ENCODE measurements at places on chromosomes 1 and 21.

DNA sequence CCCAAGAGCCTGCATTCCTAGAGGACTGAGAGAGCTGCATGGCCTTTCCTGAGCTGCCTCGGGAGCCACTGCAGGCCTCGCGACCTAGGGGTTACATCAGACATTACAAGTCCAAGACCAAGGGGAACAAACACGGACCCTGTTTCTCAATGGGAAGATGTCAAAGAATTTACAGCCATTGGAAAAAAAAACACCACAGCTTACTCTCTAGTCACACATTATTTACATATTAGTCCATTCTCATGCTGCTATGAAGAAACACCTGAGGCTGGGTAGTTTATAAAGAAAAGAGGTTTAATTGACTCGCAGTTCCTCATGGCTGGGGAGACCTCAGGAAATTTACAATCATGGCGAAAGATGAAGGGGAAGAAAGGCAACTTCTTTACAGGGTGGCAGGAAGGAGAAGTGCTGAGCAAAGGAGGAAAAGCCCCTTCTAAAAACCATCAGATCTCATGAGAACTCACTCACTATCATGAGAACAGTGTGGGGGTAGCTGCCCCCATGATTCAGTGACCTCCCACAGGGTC lies 8.4 kb upstream of the PRMT2 start:
- DNase-seq: no peak

DNA sequence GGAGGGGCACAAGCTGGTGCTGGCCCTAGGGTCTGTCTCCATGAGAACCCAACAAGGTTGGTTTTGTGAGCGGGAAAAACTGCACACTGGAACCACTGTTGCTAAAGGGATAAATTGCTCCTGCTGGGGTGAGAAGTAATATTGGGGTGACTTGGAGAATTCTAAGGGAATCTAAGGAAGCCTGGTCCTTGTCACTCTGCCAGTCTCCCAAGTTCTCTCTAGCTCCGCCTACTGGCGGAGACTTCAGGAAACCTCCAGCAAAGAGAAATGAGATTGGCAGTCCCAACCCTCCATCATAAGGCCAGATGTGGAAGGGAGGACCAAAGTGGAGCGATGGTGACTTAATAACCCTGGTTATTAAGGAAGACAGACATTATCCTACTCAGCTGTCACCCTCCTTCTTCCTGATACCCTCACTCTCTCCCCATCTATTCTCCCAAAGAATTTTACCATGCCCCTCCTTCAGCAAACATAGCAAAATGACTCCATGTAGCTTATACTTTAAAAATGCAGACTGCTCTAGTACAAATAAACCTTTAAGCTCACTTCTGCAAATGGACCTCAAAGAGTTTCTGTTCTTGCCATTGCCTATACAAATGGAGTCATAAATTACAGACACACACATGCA lies 2.7 kb downstream of the LCE1F start:
- peak; percentile 9 for DNase-seq

GRCh38 chr1:67713057-67713846 lies 28.3 kb downstream of the GADD45A start:
- no peak for DNase-seq

GRCh38 chr1:234862944-234863515 lies 253.1 kb upstream of the IRF2BP2 start:
- no peak for DNase-seq

DNA sequence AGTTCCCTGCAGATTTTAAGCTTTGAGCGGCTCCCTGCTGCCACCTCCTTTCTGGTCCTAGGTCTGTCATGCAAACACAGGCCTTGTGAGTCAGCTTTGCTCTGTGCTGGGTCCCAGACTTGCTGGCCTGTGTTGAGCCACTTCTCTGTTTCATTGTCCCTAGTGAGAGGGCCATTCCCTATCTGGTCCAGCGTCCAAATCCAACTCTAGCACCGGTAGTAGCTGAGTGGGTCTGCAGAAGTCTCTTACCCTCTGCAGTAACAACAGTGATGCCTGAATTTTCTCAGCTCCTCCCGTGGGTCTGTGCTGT lies 5.8 kb downstream of the TTC22 start:
- DNase-seq: no peak

DNA sequence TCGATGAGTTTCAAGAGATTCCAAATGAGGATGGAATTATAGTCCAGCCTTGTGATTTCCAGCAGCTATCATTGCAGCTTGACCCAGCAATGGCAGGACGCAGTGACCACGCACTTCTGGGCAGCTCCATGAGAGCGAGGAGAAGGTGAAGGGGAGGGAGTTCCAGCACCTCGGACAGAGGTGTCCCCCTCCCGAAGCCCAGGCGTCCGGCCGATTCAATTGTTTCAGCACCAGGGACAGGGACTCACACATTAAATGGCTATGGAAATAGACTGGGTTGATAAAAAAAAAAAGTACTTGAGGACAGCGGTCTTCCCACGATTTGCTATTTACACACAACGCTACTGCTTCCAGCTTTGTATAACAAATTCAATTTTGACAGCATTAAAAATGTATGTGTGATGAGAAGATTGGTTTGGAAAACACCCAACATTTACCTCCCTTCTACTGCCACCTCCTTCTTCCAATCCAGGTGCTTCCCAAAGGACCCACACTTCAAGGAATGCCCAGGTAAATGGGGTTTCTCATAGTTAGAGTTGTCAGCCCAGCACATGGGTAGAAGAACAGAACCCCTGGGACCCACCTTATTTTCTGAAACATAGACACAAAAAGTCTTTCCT lies 71.8 kb downstream of the DISP3 start:
- peak; percentile 54 for DNase-seq

- DNase-seq: no peak
Measured at GRCh38 chr1:110455151-110455550, 4.2 kb downstream of the PROK1 start.

DNA sequence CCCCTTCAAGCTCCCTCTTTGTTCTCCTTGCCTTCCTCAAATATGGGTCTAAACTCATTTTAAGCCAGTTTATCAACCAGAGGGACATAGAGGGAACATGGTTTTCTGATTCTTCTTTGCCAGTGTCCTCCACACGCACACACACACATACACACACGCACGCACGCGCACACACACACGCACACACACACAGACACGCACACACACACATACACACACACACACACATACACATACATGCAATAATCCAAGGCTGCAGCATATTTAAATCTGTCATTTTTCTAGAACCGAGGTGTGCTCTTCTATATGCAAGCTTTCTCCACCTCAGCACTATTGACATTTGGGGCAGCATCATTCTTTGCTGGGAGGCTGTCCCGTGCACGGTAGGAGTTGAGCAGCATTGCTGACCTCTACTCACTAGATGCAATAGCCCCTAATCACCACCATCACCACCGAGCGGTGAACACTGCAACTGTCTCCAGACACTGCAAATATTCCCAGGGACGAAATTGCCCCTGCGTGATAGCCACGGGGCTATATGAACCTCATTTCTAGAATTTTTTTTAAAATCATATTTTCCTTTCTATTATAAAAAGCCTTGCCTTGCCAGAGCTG lies 8.0 kb downstream of the TNFRSF9 start:
- DNase-seq: no peak

All from activated CD4-positive, alpha-beta T cell treated with anti-CD3 and anti-CD28 coated beads, Interleukin-2, amount 50 U/mL, for 48 hours (primary cell).